Thoracic aorta (tissue), 2 donors: ENCODE measurements at places on chromosomes 12 and 14.

DNA sequence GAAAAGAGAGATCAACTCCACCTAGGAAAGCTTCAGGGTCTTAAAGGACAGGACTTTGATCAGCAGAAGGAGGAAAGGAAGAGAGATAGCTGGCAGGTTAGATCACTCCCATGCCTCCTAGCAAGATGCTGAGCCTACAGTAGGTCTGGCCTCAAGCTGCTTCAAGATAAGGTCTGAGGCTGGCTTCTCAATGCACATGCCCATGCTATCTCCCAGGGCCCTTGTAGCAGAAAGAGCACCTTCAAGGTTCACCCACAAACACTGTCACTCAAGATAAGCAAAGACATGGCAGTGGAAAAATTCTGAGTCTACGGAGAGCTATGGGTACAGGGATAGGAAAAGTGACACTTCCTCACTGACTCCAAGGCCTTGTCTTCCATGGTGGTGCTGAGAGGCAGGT lies 14.3 kb downstream of the REM2 start:
- no peak for DNase-seq

DNA sequence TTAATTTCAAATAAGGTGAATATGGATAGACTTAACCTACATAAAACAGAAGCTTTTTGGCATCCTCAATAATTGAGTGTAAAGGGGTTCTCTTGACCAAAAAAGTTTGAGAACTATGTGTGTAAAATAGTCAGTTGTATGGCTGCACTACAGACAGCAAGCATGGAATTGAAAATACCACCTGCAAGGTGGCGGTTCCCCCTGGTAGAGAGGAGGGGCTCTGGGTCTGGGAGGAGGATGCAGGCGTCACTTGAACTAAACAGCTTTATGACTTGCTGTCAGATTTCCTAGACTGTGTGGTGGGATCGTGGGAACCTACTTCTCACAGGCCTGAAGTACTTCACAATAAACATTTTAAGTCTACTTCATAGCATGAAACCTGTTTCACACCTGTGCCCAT lies 6.3 kb downstream of the EVL start:
- no peak for DNase-seq

DNA sequence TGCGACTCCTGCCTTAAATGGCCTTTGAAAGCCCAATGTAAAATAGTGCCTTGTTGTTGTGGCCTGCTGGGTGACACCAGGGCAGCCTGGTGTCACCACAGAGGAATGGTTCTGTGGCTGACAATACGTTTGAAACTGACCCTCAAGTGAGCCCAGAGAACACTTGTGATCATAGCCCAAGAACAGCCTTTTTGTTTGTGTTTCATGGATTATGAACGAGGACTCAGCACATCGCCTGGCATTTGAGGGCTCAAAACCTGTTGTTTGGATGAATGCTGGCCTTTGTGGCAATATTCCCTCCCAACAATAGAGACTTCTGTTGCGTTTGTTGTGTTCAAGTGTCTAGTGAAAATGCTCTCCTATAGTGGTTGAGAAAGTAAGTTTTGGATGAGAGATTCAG lies 48.5 kb downstream of the TSPAN9 start:
- DNase-seq, result no peak

GRCh38 chr14:93906341-93907329 lies 20.5 kb upstream of the FAM181A start:
- DNase-seq, result no peak

GRCh38 chr12:52805000-52805399 lies 8.9 kb downstream of the KRT4 start:
- no peak for DNase-seq

- DNase-seq, result no peak
Measured at GRCh38 chr14:92880851-92881250, 42.1 kb upstream of the CHGA start.

GRCh38 chr12:6532927-6533652 lies 1.2 kb upstream of the GAPDH start:
- DNase-seq, result no peak

DNA sequence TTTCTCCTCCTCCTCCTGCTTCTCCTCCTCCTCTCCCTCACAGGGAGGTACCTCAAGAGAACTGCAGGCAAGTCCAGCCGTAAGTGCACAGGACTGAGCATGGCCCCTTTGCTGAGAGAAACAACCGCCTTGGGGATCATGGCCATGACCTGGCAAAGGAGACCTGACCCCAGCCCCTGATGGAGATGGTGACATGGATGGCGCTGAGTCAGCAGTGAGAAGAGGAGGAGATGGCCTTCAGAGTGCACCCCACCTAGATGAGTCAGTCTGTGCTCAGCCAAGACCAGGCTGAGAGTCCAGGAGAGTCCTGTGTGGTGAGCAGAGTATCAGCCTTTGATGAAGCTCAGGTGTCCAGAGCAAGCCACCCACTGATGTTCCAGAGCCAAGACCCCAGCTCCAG lies 36.4 kb downstream of the MEG3 start:
- no peak for DNase-seq

GRCh38 chr12:120903412-120904196 lies 554 bp downstream of the SPPL3 start:
- peak; percentile 15 for DNase-seq

GRCh38 chr12:105524961-105525360 lies 194.5 kb downstream of the C12orf75 start:
- no peak for DNase-seq

- DNase-seq, result no peak
Measured at GRCh38 chr12:57158665-57159064, 11.2 kb upstream of the LRP1-AS start.

DNA sequence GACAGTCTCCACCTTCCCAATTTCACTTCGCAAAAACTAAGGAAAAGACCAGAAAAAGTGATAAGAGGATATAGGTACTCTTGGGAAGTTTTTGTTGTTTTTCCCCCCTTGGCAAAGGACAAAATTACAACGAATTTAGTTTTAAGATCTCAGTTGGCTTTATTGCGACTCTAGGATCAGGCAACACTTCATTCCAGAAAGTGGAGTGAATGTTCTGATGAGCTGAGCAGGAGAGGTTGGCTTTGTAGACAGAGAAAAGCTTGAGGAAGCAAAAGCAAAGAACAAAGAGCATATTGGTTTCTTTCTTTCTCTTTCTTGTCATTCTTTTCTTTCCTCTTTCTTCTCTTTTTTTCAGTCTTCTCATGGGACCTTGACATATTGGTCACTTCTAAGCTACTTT lies 640 bp upstream of the ZFYVE1 start:
- no peak for DNase-seq

GRCh38 chr14:30966415-30967363 lies 58.8 kb upstream of the AP4S1 start:
- DNase-seq, result no peak

DNA sequence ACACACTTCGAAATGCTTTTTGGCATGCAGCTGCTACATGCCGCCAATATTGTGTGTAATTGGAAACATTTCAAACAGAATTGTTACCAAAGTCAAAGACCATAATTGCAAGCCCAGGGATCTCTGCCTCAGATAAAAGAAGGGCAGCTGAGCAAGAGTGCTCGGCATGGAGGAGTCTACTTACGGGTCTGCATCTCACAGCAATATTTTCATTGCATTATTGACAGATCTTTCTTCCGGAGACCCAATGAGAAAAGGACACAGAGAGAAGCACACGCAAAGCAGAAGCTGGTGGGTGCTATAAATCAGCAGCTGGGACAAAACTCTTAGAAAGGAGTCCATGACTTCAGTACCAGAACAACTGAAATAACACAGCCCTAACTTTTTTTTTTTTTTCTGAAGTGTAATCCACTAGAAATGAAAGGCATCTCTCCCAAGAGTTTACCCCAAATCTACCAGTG lies 4.9 kb downstream of the PRICKLE1 start:
- DNase-seq, result no peak

DNA sequence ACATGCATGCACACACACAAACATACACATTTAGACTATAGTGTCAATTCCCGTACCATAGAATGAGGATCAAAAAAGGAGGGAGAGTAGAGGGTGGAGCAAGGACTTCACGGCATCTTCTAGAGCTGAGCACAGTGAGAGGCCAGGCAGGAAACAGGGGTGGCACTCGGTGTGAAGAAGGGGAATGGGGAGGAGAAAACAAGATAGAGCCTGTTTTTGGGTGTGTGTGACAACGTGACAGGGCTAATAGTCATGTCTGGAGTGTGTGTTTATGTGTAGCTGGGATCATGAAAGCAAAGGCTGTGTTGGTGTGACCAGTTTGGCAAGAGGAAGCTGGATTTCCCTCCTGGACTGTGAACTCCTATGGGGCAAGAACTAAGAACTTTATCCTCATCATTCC lies 9.9 kb upstream of the ACVR1B start:
- DNase-seq, result no peak

DNA sequence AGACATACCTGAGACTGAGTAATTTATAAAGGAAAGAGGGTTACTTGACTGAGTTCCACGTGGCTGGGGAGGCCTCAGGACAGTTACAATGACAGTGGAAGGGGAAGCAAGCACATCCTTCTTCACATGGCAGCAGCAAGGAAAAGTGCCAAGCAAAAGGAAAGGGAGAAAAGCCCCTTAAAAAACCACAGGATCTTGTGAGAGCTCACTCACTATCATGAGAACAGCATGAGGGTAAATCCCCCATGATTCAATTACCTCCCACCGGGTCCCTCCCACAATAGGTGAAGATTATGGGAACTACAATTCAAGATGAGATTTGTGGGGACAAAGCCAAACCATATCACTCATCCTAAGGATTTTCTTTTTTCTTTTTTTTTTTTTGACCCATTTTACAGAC lies 177.8 kb upstream of the EEA1 start:
- no peak for DNase-seq

DNA sequence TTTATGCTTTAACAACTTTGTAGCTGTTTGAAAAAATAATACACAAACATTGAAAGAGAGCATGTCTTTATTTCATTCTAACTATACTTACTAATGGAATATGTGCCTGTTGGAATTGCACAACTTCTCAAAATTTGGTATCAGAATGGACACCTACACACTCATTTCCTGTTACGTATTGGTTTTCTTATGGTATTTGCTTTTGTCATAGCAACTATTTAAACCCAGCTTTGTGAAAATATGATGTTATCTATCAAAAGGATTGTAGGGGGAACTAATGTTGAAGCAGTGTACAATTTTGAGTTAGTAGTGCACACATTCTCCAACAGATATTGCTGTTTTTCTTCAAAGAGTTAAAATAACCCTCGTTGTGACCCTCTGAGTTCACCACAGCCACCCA lies 52.6 kb downstream of the RBMS2 start:
- no peak for DNase-seq

- DNase-seq, result no peak
Measured at GRCh38 chr12:561908-562593, 101.2 kb downstream of the NINJ2 start.

DNA sequence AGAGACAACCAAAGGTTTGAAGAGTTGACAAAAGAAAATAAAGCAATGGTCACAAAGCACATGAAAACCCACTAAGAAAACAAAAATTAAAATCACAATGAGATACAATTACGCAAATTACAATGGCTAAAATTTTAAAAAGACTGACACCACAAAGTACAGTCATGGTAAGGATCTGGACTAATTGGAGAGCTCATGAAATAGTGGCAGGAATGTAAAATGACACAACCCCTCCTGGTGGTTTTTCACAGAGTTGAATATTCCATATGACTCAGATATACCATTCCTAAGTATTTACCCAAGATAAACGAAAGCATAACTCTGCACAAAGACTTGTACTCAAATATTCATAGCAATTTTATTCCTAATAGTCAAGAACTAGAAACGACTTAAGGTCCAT lies 65.9 kb downstream of the NOVA1 start:
- DNase-seq, result no peak

DNA sequence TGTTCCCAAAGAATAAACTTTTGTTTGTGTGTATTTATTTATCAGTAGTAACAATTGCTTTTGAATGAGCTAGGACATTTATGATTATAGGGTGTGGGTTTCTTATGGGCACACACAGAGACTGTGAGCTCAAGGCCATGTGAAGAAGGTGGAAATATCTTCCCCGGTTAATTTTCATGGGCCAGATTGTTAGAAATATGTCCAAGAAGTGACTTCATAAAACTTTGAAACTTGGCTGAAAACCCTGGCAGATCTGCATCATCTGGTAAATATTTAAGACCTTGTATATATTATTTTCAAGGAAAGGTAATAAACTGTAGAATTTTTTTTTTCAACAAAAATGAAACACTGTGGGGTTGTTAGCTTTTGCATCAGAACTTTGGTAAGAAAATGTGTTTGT lies 53.5 kb upstream of the RNU6-8 start:
- DNase-seq, result no peak

- no peak for DNase-seq
Measured at GRCh38 chr12:96543-96942, 30.0 kb downstream of the IQSEC3 start.

DNA sequence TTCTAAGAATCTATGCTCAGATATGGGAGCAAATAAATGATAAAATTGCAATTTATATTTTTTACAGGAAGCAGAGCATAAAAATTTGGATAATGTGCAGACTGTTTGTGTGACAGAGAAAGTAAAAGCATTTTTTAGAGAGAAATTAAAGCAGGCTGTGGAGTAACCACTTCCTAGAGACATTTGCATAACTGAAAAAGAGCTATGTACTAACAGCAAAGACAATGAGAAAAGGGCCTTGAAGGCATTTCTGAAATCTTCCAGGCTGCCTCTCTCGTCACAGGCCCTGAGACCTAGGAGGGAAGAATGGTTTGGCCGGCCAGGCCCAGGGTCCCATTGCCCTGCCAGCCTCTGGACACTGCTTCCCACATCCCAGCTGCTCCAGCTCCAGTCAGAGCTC lies 247.2 kb downstream of the ALX1 start:
- DNase-seq, result no peak

- DNase-seq, result no peak
Measured at GRCh38 chr12:52020539-52021336, 14.0 kb downstream of the TAMALIN start.

GRCh38 chr12:103249607-103250006 lies 246.2 kb downstream of the C12orf42 start:
- DNase-seq, result no peak

DNA sequence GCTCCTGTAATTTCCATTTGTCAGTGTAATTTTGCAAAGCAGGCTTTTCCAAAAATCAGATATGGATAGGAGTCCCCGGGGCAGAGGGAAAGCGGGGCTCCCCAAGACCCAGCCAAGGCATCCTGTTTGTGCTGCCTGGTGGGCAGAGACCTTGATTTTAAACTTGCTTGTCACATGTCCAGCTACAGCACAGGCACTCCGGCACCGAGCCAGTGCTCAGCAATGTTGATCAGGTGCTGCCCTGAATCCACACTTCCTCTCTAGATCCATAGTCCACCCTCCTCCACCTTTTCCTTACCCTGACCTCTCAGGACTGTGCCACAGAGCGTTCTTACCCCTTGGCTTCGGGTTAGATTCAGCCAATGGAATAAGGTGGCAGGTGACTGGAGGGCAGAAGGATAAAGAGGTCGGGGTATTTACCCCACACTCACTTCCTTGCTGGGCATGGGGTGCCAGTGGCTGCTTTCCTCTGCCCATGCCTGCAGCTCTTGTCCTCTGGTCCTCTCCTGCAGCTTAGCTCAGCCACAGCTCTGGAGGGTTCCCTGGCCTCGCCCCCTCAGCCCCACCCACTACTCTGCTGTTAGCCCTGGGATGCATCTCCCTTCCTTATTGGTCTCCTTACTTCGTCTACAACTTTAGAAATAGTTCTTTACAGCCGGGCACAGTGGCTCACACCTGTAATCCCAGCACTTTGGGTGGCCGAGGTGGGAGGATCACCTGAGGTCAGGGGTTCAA lies 80.1 kb downstream of the IRF2BPL start:
- no peak for DNase-seq

GRCh38 chr14:104291123-104292000 lies 153.0 kb downstream of the KIF26A start:
- no peak for DNase-seq
